ENCODE measurements at places on chromosomes 11 and 22.

GRCh38 chr11:65471447-65471891, 27.4 kb upstream of the MALAT1 start:
- peak; percentile 64 for DNase-seq

GRCh38 chr22:48423481-48423911, 1404.2 kb downstream of the BRD1 start:
- DNase-seq = peak; percentile 83

- no peak for DNase-seq
Observed at GRCh38 chr11:121479698-121480238, 27.0 kb upstream of the SORL1-AS1 start.

DNA sequence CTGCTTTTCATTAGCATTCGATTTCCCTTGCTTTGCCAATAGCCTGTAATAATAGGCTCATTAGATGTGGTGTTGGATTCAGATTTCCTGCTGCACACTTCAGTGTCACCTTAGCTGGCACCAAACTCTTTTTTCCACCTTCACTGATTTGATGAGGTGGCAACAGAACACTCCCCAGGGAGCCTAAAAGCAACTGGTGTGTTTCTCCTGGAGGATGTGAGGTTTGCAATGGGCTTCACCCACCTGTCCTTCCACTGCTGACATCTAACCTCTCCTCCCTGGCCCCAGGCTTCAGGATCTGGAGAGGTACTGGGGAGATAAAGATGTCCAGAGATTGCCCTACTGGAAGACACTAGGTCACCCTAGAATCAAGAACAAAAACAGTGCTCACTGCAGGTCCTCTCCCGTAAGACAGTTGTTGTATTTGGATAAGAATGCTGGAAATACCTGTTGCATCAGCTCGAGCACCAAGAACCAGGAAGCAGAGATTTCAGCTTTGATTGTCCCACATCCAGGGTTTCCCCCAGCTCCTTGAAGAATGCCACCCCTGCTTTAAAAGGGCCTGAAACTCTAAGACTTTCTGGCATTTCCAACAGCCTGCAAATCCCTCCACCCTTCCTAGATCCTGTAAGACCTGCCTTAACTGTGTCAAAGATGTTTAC, 96.9 kb downstream of the SLC1A2 start:
- DNase-seq = no peak

GRCh38 chr22:28204382-28204781, 285.3 kb upstream of the PITPNB start:
- no peak for DNase-seq

DNA sequence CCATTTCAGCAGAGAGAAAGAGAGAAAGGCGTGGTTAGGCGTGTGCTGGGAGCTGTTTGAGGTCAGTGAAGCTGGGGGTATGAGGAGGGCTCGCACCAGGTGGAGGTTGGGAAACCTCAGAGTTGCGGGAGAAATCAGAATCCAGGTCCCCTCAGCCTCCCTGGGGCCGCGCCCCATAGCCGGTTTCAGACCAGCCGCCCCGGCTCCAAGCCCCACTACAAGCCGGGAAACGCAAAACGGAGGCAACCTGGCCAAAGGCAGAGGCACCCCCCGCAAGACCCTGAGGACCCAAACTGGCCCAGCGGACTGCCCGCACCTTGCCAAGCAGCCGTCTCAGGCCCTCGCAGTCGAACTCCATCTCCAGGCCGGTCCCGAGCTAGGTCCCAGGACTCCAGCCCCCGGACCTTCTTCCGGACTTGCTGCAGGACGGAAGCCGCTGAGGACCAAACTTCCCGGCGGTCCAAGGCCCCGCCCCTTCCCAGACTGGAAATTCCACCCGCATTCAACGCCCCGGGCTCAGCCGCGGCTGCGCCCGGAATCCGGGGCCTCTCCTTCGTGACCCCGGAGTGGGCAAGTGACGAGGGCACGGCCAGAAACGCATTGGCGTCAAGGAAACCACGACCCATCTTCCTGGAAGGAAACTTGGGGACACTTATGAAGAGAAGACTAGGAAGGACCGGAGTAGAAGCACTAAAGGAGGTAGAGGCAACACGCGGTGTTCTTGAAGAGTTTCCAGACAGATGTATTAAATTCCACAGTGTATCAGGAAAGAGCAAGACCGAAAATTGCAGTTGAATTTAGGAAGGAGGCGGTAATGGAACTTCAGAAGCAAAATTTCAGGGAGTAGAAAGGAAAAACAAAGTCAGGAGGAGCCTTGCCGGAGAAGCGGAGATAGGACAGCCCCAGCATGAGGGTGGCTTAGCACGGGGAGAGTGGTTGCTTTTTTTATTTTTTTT, at the start of gene UEVLD:
TSS of gene UEVLD (minus strand) at position 438 of the 956 bp plus-strand sequence. CDS start at position 358, 80 bp downstream.
- peak; percentile 97 for DNase-seq

DNA sequence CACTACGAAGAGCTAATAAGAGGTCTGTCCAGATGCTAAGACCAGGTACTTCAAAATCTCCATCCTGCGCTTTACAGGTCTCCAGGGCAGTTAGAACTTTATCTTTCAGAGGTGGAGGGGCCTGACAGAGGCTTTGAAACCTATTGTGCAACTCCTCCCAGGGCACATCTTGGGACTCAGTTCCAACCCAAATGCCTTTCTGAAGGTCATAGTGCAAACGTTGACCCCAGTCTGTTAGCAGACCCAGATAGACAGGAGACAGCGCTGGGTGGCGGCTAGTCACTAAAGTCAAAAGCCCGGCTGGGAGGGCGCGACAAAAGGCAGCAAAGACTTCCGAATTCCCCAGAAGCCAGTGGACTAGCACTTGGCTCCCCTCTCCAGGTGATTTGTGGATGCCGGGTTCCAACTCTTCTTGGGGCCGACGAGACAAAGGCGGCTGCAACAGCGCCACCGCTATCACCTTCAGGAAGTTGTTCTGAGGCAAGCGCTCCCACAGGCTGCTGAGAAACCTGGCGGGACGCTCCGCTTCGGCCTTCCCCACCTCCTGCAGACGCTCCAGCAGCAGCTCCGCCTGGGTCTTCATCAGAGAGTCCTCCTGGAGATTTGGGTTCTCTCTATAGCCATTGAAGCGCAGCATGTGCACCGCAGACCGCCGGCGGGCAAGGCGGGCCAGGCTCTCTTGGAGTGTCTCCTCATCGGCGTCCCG, 728 bp downstream of the FANCF start:
- DNase-seq = peak; percentile 35

- DNase-seq = no peak
Observed at GRCh38 chr11:103939694-103940093, 96.7 kb upstream of the DDI1 start.

GRCh38 chr11:69601011-69601975, 39.7 kb upstream of the CCND1 start:
- no peak for DNase-seq
